H1 (cell line): ENCODE measurements at places on chromosomes 3 and 15. TPM values are rescaled to one million over a fixed set of nuclear protein-coding genes. Genes with fewer than 3 reads are reported as not detected.

- no peak for DNase-seq
These were observed 54.0 kb downstream of the SNTN start for GRCh38 chr3:63706321-63707085.

DNA sequence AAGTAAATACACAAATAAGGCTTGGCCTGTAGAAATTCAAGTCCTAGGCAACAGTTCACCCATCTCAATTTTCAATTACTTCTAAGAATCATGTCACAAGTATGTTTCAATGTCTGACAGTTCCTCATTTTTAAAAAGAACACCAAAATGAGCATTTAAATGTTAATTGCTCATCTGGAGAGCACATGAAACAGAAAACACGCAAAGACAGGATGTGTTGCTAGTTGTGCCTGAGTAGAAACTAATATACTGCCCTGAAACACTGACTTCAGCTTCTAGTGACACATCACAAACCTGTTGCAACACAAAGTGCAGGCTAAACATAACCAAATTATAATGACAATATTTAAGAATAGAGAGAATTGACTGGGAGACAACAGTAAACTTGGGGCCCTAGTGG, 167.3 kb upstream of the THBS1 start:
- no peak for DNase-seq

CPN2 gene
- total RNA-seq = not detected in 2 replicates

DNA sequence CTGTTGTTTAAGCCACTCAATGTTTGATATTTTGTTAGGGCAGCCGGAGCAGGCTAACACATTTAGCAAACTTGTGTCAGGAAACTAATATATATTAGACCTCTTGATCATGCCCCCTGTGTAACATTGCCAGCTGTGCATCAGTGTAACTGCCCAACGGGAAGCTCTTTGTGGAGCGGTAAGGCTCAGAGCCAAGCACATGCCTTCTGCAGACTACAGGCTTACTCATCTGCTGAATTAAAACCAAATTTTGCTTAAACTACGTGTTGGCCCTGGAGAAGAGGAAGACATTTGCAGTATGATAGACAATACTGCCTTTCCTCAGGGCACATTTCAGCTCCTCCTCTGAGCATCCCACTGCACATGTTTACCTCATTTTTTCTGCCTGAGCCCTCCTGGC, 50.5 kb upstream of the KCNMB2 start:
- DNase-seq = no peak

DNA sequence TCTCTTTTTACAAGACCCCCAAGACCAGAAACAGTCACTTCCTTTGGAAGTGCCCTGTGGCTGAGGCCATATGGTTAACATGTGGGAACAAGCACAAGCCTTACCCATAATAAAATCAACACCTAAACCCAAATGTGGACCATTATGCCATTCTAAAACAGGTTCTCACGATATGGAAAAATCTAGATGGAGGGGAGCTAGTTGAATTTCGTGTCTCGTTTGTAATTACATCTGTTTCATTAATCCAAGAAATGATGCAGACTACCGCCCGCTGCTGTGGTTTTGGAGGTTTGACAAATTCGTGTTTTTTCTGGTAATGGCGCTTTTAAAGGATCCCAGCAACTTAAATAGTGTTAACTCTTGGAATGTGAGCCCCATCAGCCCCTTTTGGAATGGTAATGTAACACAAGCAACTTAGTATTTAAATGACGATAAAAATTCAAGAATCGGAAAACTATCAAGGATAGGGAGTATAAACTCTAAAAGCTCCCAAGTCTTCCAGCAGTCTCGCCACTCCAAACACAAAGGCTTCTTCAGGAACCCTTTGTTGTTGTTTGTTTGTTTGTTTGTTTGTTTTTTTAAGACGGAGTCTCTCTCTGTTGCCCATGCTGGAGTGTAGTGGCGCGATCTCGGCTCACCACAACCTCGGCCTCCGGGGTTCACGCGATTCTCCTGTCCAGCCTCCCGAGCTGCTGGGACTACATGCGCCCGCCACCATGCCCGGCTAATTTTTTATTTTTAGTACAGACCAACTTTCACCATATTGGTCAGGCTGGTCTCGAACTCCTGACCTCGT, 1.1 kb downstream of the CNBP start:
- no peak for DNase-seq

GPR62 gene
- total RNA-seq = 0.19 and 0.22 TPM in 2 replicates
